ENCODE measurements at places on chromosomes 7 and 10. TPM values are rescaled to one million over a fixed set of nuclear protein-coding genes. Genes with fewer than 3 reads are reported as not detected.

Gene ICA1
- 0.76 TPM for total RNA-seq

DNA sequence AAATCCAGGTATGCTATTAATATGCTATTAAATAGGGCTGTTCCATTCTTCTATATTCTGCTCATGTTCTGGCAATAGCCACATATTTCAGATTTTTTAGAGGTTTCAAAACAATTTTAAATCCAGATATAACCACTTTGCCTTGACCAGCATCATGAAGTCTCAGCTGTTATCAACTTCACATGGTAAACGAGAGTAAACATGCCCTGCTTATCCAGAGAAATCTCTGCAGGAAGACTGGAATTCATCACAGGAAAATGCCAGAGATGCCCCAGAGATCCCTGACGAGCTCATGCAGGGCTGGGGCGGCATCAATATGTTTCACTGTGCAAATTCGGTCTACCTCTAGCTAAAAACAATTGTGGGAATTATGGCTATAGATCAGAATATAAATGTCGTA lies 126.5 kb downstream of the FANK1 start:
- no peak for DNase-seq
- no peaks in the 10 kb centered on the region for H3K4me1 ChIP-seq
- no peak overlapping the region for H3K4me3 ChIP-seq
- no peaks in the 10 kb centered on the region for H3K36me3 ChIP-seq
- H3K27ac ChIP-seq, result no peak overlapping the region

Gene HMX3
- not detected for total RNA-seq

GRCh38 chr10:124436191-124436638 lies 13.6 kb downstream of the NKX1-2 start:
- H3K4me1 ChIP-seq, result peaks cover 2% of the 10 kb centered on the region
- H3K27me3 ChIP-seq, result peaks cover 11% of the 10 kb centered on the region
- H3K4me3 ChIP-seq, result no peak overlapping the region
- DNase-seq, result no peak
- H3K27ac ChIP-seq, result no peak overlapping the region
- H3K36me3 ChIP-seq, result no peaks in the 10 kb centered on the region

DNA sequence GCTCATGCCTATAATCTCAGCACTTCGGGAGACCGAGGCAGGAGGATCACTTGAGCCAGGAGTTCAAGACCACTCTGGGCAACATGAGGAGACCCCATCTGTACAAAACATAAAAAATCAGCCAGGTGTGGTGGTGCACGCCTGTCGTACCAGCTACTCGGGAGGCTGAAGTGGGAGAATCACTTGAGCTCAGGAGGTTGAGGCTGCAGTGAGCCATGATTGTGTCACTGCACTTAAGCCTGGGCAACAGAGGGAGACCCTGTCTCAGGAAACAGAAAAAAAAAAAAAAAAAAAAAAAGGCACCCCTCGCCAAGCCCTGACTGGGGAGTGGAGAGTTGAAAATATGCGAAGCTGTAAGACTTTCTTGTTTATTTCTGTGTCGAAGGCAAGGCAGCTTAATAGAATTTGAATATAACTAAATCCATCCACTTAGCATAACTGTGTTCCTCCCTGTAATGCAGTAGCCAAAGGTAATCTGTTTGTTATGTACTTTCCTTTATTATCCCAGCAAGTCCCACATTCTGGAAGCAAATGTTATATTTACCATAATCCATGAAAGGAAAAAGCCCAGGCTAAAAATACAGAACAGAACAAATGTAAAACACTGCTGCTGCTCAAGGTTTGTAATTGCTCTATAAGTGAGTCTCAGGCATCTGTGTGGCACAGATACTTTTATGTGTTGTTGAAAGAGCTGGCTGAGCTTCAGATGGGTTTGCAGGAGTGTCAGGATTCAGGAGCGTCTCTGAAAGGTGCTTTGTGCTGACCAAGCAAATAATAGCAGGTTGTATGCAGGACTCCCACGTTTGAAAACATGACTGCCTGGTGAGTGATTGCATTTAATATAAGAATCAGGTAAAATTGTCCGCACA lies 127.2 kb downstream of the CELF2 start:
- no peak for DNase-seq
- H3K27ac ChIP-seq, result peak overlapping the region; percentile 99
- H3K36me3 ChIP-seq, result peaks cover 8% of the 10 kb centered on the region

DNA sequence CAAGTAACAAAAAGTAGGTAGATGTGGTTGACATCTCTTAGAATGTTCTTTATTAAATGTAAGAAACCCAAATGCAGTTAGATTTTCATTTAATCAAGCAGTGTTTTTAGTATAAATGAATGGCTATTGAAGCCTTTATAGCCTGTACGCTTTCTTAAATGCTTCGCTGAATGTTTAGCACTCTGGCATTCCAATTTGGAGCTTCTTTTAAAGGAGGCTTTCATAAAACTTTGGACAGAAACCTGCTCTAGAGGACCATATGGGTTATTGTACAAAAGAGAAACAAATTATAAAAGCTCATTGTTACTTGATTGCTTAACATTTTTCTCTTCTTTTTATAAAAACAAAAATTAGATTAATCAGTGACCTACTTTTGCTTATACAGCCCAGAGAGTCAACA lies 59.5 kb downstream of the KCND2 start:
- H3K4me3 ChIP-seq, result no peak overlapping the region
- no peaks in the 10 kb centered on the region for H3K36me3 ChIP-seq
- H3K27ac ChIP-seq, result no peak overlapping the region
- DNase-seq, result no peak
- H3K27me3 ChIP-seq, result no peaks in the 10 kb centered on the region

- no peak overlapping the region for H3K27ac ChIP-seq
- no peaks in the 10 kb centered on the region for H3K36me3 ChIP-seq
- DNase-seq, result no peak
- H3K27me3 ChIP-seq, result no peaks in the 10 kb centered on the region
- no peak overlapping the region for H3K4me3 ChIP-seq
- no peaks in the 10 kb centered on the region for H3K4me1 ChIP-seq
Observed at GRCh38 chr7:73984481-73985205, 43.3 kb upstream of the ELN start.

Gene CALCR
- total RNA-seq, result not detected

DNA sequence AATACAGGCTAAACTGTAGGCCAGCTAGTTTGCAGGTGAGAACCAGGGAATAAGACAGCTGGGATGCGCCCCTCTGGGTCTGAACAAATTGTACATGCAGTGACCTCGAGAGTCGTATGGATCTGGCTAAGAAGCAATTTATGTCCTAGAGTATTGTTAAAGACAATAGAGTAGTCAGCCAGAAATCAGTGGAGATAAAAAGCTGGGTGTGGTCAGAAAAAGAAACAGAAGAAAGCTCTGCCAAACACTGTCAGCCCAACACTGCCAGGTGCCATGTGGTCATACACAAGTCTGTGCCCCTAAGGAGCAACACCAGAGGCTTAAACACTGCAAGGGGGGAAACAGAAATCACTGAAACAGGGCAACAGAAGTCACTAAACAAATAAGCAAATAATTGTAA lies 62.2 kb downstream of the CNOT4 start:
- H3K4me1 ChIP-seq, result peaks cover 19% of the 10 kb centered on the region
- H3K27ac ChIP-seq, result no peak overlapping the region
- no peaks in the 10 kb centered on the region for H3K27me3 ChIP-seq
- no peak overlapping the region for H3K4me3 ChIP-seq
- no peak for DNase-seq

GRCh38 chr10:76717141-76717540 lies 920.5 kb downstream of the KCNMA1 start:
- H3K4me3 ChIP-seq, result no peak overlapping the region
- H3K27me3 ChIP-seq, result no peaks in the 10 kb centered on the region
- H3K4me1 ChIP-seq, result no peaks in the 10 kb centered on the region
- no peaks in the 10 kb centered on the region for H3K36me3 ChIP-seq
- no peak overlapping the region for H3K27ac ChIP-seq

Gene SERPINE1
- 0.47 TPM for total RNA-seq

Gene GPRIN2
- not detected for total RNA-seq
